ENCODE measurements at places on chromosomes 11 and 22.
A peak's percentile ranks its signal among the peaks of the same experiment; 100 is the strongest.

- peak; percentile 69 for DNase-seq
These were observed 163.3 kb upstream of the RASSF10 start for GRCh38 chr11:12845739-12846358.

- DNase-seq, result no peak
These were observed 4.2 kb downstream of the GAL3ST3 start for GRCh38 chr11:66044757-66045156.

DNA sequence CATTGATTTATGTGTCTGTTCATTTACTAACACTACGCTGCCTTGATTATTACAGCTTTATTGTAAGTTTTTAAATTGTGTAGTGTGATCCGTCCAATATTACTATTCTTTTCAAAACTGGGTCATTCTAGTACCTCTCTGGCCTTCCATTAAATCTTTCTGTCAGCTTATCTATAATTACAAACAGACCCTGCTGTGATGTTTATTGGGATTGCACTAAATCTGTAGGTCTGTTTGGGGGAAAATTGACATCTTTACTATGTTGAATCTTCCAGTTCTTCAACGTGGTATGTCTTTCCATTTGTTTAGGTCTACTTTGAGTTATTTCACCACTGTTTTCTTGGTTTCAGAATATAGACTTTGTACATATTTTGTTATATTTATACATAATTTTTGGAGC lies 15.6 kb downstream of the CABIN1 start:
- DNase-seq, result no peak

- no peak for DNase-seq
These were observed 40.7 kb downstream of the JHY start for GRCh38 chr11:122923302-122923701.
